GM03348 (cell line): ENCODE measurements at places on chromosomes 6 and 20.

DNA sequence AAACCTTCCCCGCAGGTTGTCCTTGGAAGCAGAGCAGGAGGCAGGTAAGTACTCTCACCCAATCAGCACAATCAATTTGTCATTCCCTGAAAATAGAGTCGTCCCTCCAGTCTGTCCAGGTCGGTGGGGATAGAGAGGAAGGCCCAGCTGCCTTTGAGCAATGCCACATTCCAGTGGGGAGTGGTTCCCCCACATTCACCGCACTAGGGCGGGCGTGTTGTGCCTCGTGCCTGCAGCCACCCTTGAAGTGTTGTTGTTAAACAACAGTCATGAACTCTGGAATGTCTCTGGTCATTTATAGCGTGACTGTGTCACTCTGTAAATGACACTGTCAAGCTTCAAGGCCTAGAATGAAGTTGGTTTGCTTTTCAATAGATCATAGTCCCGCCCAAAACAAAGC is 33.4 kb downstream of the PRDM1 start:
- no peak for DNase-seq

- DNase-seq, result no peak
Measured at GRCh38 chr6:106534564-106534982, 94.7 kb downstream of the RTN4IP1 start.

DNA sequence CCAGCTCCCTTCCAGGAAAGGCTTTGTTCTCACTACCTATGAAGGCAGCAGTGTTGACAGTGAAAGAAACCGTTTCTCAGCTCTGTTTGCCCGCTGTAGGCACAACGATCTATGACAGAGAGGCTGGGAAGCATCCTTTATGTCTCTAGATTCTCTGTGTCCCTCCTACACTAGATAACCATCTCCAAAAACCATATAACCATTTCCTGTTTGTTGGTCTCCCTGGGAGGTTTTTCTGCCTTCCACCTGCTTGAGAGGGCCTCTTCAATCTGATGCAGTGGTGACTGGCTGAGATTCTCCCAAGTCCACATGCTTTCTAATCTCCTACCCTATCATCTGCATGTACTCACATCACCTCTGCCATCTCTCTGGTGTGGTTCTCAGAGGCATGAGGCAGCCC is 32.0 kb upstream of the TMEM217 start:
- no peak for DNase-seq

DNA sequence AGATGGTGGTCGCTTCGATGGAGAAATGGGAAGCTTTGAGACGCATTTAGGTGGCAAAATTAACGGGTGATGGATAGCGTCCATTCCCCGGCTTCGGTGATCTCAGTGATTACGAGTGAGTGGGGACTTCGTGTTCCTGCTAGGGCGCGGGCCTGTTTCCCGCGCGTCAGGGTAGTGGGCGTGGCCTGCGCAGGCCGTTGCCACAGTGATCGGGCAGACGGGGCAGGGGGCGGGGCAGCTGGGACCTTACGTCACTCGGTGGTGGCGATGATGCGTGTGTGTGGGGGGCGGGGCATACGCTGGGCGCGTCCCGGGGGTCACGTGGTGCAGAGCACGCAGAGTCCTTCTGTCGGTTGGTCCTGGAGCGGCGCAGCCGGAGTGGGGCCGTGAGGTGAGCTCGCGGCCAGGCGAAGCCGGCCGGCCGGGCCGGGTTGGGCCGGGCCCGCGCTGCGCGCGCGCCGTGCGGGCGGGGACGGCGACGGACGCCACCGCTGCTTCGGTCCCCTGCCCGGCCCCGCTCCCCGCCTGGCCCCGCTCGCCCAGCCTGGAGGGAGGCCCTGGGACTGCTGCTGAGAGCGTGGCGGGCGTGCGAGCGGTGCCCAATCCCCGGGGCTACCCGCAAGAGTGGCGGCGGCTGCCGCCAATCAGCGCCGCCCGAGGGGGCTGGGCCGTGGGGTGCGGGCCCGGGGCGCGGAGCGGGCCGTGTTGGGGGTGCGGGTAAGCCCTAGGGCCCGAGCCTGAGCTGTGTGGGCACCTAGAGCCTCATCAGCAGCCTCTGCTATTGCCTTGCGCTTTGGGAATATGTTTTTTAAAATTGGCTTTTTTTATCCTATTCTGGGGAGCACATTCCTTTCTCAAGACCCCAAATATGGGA is at the start of gene PHF20:
TSS of gene PHF20 (plus strand) at position 327 of the 874 bp plus-strand sequence. CDS start 29,508 bp downstream, outside the sequence.
- DNase-seq, result peak; percentile 99

- no peak for DNase-seq
Measured at GRCh38 chr6:170345662-170346061, 39.1 kb downstream of the FAM120B start.

GRCh38 chr6:26330859-26331217 is 34.2 kb upstream of the BTN3A2 start:
- no peak for DNase-seq

- no peak for DNase-seq
Measured at GRCh38 chr20:55667955-55668354, 337.4 kb downstream of the CBLN4 start.

- no peak for DNase-seq
Measured at GRCh38 chr6:156864557-156864956, 87.4 kb downstream of the ARID1B start.

DNA sequence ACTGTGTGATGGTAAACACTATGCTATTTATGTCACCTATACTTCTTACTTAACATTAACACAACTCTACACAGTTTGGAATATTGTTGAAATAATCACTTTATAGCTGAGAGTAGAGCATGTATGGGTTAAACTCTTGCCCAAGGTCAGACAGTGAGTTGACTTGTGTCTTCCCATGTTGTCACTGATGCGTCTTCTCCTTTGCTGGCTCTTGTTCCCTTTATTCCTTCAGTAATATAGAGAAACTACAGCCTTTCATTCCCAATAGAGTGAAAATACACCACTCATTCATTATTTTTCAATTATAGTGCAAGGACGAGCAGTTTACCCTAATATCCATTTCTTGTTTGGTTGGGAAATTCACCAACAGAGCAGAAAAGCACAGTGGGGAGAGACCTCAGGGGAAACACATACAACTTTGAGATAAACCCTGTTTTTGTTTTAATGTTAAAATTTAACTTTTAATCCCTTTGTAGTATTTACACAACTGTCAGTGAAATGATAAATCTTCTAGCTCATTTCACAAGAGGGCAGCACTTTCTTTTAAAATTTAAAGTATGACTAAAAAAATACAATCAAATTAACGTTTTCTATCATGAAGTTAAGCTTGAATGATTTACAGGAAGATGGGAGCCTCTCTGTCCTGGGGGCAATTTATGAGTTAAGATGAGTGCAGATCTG is 363.0 kb downstream of the UTRN start:
- no peak for DNase-seq

DNA sequence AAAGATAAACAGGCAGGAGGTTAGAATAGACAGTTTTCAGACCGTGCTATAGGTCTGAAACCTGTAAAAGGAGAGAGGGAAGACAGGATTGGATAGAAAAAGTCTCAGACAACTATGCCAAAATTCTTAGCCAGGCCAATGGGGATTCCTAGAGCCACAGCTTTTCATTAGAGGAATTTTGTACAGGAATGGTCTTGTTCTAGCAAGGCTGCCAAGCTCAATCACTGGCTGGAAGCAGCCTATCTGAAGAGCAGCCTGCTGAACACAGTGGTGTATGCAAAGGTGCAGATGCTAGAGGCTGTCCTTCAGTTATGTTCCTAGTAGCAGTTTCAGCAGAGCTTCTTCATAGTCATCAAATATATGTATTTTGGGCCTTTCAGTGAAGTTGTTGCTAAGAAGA is 313.1 kb downstream of the GRIK2 start:
- no peak for DNase-seq

- peak; percentile 70 for DNase-seq
Measured at GRCh38 chr6:80174900-80175572, 68.6 kb downstream of the BCKDHB start.

DNA sequence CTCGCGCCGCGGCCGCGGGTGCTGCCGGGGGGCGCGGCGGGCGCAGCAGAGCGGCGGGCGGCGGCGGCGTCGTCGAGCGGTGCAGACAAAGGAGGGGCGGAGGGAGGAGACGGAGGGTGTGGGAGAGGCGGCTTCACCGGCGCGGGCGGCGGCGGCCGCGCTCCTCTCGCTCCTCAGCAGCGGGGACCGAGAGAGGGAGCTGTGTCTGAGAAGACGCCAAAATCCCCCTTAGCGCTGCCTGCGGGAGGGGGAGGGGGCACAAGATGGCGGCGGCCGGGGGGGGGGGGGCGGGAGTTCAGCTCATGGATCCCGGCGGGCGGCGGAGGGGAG is 296 bp downstream of the ADNP start:
- no peak for DNase-seq

DNA sequence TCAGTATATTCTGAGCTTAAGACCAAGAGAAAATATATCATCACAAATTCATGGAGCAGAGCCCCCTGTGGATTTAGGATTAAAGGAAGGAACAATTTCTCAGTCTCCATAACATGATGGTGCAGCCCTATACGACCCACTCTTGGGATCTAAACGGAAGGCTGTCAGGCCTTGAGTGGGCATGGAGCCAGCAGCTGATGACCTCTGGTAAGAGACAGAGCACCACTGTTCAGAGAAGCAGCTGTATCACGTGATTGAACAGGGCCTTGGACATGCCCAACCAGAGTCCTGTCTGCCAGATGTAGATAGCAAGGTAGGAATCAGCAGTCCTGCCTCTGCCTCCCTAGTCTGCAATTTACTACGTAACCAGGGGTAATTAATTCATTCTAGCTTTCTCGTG is 259.4 kb upstream of the POU3F2 start:
- peak; percentile 5 for DNase-seq

DNA sequence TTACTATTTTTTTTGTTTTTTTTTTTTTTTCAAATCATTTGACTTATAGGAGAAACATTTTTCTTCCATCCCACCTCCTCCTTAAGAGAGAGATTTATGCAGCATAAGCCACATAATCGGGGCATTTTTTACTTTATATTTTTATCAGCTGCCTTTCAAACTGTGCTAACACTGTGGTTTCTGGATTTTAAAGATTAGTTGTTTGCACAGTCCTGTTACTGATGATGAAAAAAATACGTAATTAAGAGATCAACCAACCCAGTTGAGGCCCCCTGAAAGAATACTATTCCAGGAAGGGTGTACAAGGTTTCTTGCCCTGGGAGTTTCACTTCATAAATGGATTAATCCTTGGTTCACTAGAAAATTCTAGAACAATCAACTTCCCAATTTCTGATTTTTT is 68.3 kb downstream of the MMS22L start:
- no peak for DNase-seq

- peak; percentile 53 for DNase-seq
Measured at GRCh38 chr6:137697267-137697938, 169.7 kb upstream of the TNFAIP3 start.

DNA sequence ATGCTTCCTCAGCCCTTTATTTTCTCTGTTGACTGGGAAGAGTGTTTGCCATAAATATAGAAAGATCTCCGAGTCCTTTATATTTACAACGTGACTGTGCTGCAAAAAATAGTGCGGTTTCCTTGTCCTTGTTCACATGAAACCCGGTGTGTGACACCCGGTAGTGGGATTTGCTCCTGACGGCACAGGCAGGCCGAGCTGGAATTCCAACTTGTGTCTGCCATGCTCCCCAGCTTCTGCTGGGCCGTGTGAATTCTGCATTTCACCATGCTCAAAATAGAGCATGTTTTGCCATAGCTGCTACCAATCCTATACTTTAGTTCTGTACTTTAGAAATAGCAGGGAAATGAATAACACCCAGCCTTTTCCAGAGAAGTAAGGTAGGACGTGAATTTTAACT is 60.3 kb upstream of the PDE10A start:
- DNase-seq, result no peak

- DNase-seq, result peak; percentile 23
Measured at GRCh38 chr6:16184129-16184528, 54.3 kb upstream of the GMPR start.

DNA sequence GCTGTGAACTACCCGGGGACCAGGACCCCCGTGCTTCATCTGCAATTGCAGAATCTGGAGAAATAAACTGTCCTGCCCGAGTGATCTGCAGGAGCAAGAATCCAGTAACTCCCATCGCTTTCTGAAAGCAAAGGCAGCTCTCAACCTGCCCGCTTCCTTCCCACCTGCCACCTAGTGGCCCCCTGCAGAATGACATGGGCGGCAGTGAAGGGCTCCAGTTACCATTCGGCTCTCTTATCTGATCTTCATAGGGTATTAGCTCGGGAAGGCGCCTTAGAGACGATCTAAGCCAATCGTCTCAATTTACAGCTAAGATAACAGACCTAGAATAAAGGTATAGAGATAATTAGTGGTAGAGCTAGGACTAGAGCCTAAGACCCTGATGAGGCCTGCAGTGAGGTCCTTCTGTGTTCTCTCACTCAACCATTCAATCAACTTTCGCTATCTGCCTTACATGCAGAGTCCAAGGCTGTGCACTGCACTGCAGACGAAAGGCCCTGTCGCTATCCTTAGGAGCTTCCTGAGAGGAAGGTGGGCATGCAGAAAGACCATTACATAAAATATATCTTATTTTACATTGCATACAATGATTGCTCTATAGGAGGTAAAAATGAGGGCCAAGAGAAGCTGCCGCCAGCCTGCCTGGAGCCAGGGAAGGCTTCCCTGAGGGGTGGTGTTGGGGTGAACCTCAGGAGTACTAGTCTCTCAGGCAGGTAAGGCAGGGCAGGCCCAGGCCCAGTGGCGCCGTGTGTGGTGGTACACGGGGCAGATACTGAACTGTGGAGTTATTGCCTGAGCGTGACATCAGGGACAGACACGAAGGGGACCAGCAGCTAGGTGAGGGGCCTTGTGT is 7.1 kb upstream of the PSMG4 start:
- DNase-seq, result peak; percentile 92

DNA sequence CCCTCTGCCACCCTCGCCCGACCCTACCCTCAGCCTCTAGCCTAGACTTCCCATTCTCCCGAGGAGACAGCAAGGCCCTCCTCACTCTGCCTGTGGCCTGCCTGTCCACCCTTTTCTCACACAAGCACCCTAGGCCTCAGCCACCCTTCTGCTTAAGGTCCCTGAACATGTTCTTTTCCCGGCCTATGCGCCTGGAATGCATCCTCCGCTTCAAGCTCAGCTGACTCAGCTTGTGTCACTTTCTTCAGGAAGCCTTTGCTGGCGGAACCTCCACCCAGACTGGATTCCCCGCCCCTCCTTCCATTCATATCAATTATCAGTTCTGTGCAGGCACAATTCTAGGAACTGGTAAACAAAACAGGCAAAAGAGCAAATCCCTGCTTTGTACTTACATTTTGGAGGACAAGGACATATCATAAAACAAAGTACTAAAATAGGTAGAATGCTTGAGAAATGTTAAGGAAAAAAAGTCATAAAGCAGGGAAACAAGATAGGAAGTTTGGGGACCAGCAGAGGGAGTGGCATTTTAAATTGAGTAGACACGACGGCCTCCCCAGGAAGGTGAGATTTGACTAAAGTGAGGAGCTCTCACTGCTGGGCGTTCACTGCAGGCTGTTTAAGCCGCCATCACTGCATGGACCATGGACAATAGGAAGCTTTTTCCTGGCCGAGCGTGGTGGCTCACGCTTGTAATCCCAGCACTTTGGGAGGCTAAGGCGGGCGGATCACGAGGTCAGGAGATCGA is 17.9 kb upstream of the SNHG17 start:
- DNase-seq, result peak; percentile 44

- DNase-seq, result peak; percentile 60
Measured at GRCh38 chr6:25193460-25194171, 85.6 kb upstream of the CARMIL1 start.

DNA sequence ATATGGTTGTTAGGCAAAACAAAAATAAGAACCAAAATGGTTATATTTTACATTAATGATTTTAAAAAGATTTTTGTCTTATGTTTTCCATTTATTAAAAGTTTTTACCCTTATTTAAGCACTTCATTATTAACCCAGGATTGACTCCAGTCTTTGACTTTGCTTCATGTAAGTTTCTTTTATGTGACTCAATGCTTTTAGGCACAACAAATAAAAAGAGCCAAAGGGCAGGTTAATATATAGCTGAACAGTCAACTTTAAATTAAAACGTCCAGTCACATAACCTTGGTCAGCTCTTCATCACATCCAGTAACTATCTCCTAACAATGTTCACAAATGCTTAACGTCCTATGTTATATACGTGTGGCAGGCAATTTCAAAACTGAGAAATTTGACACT is 32.7 kb downstream of the COL21A1 start:
- no peak for DNase-seq
